EL (cell line): ENCODE measurements at places on chromosomes 7 and 10.

- DNase-seq, result no peak
These were observed 42.8 kb downstream of the SPOCK2 start for GRCh38 chr10:72045586-72045985.

DNA sequence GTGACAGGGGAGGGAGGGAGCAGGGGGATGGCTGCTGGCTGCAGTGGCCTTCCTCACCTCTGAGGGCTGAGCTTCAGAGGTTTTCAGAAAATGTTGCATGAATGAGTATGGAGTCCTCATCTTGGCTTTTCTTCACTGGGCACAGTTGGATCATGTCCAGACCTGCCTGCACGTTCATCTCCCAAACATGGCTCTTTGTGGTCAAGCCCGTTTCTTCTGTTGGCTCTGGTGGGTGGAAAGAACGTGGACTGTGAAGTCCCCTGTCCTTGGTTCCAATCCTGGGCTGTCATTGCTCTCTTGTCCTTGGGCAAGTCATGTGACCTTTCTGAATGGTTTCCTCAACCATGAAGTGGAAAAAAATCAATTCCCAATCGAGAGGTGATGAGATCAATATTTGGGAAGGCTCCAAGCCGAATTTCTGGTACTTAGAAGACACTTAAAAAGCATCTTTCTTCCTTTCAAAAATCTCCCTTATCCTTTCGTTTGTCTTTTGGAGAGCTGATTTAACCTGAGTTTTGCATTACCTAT, 34.5 kb downstream of the TSPAN14 start:
- DNase-seq, result no peak

GRCh38 chr7:8022628-8023027, 54.0 kb downstream of the GLCCI1 start:
- DNase-seq, result no peak

DNA sequence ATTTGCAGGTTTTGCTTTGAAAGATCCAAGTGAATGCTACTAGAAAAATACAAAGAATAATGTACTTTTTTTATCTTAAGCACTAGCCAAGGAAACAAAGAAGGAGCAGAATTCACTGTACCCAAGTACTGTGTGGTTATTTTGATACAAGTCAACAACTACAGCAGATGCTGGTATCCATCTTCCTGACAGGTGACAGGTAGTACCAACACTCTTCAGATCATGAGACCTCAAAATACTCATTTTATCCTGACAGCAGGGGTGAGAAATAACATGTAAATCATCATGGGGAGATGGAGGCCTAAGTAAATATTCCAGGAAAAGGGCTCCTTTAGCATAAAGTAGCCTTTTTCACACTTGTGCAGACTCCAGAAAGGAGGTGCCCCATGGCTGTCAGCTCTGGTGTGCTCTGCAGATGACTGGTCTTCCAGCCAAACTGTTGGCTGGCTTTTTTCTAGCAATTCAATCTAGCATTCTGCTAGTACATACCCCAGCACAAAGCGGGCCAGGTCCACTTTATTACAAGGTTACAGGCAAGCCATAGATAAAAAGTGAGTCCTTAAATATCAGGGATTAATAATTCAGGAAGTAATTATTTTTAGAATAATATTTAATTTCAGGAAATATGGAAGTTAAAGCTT, 90.4 kb downstream of the PDE1C start:
- no peak for DNase-seq

GRCh38 chr10:24485304-24485703, 238.4 kb downstream of the ARHGAP21 start:
- DNase-seq, result no peak

- no peak for DNase-seq
These were observed 19.7 kb downstream of the ADCY1 start for GRCh38 chr7:45593877-45594276.

- DNase-seq, result peak; percentile 68
These were observed 2.7 kb downstream of the VGF start for GRCh38 chr7:101162551-101163278.

DNA sequence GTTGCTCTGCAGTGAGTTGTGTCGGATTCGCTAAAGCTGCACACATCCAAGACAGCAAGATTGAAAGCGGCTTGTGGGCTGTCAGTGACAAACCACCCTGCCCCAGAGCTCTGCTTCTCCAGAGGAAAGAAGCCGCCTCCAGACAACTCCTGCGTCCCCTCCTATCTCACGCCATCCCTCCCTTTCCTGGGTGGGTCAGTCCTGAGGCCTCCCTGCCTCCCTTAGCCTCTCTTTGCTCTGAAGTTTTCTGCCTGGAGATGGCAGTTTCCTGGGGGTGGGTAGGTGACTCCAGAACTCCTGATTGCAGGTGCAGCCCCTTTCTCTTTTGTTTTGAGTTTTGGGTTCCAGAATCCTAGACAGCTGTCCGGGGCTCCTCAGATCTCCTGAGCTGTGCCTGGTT, 78.7 kb downstream of the EMX2 start:
- DNase-seq, result no peak

GRCh38 chr10:33476757-33477273, 142.3 kb upstream of the NRP1 start:
- no peak for DNase-seq

- no peak for DNase-seq
These were observed 279.4 kb downstream of the TNS3 start for GRCh38 chr7:47302560-47302959.
